ENCODE measurements at places on chromosomes 12 and 14. TPM values are rescaled to one million over a fixed set of nuclear protein-coding genes. Genes with fewer than 3 reads are reported as not detected.

GRCh38 chr12:54220092-54220557 is 31.3 kb upstream of the SMUG1 start:
- peaks cover 13% of the 10 kb centered on the region for H3K4me1 ChIP-seq
- no peaks in the 10 kb centered on the region for H3K27me3 ChIP-seq
- no peaks in the 10 kb centered on the region for H3K36me3 ChIP-seq
- no peak overlapping the region for H3K27ac ChIP-seq

VTI1B gene
- total RNA-seq: 68.1 TPM

- ATAC-seq: no peak
- H3K27me3 ChIP-seq: no peaks in the 10 kb centered on the region
- H3K4me1 ChIP-seq: peaks cover 14% of the 10 kb centered on the region
- H3K4me3 ChIP-seq: peak overlapping the region; percentile 98
- peaks cover 35% of the 10 kb centered on the region for H3K36me3 ChIP-seq
These were observed 530 bp downstream of the APAF1 start for GRCh38 chr12:98645572-98646067.

DNA sequence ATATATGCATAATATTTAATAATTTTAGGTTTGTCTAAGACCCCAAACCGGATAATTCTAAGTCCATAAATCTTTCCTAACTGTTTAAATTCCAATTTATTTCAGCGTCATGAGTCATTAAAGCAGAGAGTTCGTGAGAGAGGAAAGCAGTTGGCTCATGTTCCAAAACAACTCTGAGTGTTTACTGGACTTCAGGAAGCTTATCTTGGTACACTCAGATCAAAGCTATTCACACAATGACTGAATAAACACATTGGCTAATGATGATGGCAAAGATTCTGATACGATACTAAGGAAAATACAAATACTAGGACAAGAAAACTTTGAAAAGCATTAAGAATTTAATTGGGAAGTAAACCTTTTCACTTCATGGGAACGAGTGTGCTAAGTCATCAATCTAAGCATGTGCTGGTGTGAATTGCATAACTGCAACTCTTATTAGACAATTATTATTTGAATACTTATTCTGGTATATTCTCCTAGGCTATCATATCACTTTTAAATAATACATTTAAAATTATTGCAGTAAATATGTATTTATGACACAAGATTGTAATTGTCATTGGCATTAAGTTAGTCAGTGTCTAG is 34.8 kb upstream of the CLEC14A start:
- ATAC-seq: no peak
- no peaks in the 10 kb centered on the region for H3K4me1 ChIP-seq
- H3K27ac ChIP-seq: no peak overlapping the region
- no peaks in the 10 kb centered on the region for H3K36me3 ChIP-seq
- H3K4me3 ChIP-seq: no peak overlapping the region
